ENCODE measurements at places on chromosomes 16 and 17.
A peak's percentile ranks its signal among the peaks of the same experiment; 100 is the strongest.

GRCh38 chr17:44269535-44270240 lies 1.8 kb upstream of the SLC4A1 start:
- no peak for DNase-seq

GRCh38 chr16:50509521-50510341 lies 38.5 kb upstream of the NKD1 start:
- DNase-seq = peak; percentile 8

- DNase-seq = no peak
These were observed 10.6 kb downstream of the CES1 start for GRCh38 chr16:55822280-55822810.

DNA sequence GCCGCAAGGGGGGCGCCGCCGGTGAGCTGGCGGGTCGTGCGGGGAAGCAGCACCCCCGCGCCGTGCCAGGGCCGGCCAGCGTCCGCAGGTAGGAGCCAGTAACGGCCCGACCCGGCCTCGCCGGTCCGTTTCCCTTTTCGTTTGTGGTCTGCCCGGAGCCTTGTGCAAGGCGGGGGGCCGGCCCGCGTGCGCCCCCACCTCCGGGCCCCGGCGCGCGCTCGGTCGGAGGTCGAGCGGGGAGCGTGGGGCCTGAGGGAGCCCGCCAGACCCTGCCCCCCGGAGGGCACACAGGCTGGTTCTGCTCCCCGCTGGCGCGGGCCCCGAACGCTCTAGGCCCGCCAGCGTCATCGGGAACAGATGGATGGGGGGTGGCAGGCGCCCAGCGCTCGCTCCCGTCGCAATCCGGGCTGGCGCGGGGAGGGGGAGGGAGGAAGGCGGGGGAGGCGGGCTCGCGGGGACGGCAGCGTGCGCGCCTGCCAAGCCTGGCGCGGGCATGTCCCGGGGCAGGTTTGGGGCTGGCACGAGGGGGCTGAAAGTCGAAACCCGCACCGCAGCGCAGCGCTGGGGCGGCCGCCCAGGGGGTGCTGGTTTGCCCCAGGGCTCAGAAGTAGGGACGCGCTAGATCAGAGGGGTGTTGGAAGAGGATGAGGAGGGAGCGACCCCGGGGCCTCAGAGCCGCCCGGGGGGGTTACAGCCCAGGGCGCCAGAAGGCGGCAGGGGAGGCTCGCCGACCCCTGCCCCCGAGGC lies 1.5 kb upstream of the GSE1 start:
- peak; percentile 65 for DNase-seq

- no peak for DNase-seq
These were observed 2.2 kb upstream of the UBE2Z start for GRCh38 chr17:48905987-48906515.

DNA sequence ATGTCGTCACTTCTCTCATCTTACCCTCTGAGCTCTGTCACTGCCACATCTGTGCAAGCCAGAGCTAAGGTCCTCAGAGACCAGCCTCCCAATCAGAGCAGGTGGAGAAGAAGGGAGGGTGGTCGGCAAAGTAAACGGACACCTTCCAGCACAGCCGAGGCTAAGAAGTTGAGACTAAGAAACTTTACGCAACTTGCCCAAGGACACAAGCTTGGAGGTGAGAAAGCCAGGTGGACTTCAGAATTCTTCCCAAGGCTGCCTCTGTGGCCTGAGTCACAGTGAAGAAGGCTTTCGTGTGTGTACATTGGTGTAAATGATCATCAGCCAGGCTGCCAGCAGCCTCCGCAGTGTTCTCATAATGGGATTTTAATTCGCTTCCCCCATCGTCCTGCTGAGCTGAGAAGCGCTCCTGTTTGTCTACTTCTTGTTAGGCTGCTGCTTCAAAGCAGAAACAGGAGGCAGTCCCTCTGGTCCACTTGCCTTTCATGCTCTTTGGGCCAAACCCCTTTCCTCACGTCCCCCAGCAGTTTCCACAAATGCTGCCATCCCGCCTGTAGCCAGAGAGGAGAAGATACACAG lies 125.0 kb upstream of the RPL38 start:
- DNase-seq = no peak

DNA sequence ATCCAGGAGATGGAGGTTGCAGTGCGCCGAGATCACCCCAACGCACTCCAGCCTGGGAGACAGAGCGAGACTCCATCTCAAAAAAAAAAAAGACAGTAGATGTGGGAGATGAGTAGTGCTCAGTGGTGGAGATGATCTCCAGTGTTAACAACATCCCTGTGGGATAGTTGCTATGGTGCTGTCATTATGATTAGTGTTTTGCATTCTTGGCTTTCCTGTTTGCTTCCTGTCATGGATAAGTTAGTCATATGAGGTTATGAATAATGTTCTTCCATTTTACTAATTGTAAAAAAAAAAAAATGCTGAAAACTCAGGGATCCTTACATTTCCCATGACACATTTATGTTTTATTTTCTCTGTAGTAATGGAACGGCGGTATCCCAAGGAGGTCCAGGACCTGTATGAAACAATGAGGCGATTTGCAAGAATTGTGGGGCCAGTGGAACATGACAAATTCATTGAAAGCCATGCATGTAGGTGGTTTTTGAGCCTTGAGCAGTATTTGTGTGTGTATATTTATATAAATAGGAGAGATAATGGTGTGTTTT lies 24.5 kb upstream of the DUSP14 start:
- DNase-seq = peak; percentile 93

DNA sequence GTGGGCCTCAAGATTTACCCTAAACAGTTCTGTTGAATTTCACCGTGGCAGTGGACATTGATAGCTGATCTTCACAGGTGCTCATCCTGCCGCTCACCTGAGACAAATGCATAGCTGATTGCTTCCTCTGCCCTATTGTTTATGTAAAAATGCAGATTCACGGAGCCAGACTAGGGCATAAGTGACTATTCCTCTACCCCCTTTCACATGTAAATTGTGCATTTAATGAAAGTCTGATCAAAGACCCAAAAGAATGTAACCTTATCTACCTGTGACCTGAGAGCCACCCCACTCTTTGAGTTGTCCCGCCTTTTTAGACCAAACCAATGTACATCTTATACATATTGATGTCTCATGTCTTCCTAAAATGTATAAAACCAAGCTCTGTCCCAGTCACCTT lies 312.4 kb upstream of the CDH5 start:
- DNase-seq = no peak

DNA sequence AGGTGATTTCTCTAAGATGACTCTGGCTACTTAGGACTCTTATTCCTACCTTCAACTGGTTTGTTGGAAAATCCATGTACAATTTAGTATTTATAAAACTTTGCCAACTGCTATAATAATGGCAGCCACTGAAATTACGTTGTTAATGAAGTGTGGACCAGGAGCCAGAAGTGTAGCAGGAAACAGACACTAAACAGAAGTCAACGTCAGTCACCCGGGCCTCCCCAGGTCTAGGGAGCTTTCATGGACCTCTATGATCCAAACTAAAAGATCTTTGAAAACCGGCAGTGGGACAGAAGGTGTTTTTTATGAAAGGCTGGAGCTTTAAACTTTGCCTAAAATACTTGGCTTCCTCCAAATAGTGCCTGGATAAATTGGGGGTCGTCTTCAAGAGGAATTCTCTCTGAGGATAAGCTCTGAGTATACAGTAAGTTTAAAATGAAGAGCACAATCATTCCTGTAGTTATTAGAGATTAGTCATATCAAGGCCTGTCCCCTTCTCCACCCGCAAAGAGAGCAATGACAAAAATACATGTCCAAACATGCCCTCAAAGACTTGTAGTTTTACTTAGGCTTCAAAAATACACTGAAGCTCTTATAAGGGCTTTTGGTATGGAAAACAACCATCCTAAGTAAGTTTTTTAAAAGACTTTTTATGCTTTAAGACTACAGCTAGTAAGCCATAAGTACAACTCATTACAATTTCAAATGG lies 34.6 kb downstream of the DCUN1D3 start:
- DNase-seq = peak; percentile 75

DNA sequence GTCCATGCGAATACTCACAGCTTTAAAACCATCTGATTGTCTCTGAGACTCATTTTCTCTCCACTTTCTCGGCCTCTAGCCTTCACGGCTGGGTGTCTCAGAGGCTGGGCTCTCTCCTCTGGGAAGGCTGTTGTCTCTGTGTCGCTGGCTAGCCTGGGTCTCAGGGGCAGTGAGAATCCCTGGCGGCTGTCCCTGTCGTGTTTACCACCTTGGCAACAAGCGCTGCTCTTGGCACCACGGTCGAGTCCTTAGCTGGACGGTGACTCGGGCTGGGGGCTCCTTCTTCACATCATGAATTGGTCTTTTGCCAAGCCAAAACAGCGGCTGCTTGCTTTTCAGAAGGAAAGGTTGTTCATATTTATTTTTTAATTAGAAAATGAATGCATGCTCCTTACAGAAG lies 81.1 kb downstream of the MSI2 start:
- no peak for DNase-seq

Measured in cardiac fibroblast (primary cell).